ENCODE measurements at places on chromosomes 12 and 14. TPM values are rescaled to one million over a fixed set of nuclear protein-coding genes. Genes with fewer than 3 reads are reported as not detected.
A peak's percentile ranks its signal among the peaks of the same experiment; 100 is the strongest.

DNA sequence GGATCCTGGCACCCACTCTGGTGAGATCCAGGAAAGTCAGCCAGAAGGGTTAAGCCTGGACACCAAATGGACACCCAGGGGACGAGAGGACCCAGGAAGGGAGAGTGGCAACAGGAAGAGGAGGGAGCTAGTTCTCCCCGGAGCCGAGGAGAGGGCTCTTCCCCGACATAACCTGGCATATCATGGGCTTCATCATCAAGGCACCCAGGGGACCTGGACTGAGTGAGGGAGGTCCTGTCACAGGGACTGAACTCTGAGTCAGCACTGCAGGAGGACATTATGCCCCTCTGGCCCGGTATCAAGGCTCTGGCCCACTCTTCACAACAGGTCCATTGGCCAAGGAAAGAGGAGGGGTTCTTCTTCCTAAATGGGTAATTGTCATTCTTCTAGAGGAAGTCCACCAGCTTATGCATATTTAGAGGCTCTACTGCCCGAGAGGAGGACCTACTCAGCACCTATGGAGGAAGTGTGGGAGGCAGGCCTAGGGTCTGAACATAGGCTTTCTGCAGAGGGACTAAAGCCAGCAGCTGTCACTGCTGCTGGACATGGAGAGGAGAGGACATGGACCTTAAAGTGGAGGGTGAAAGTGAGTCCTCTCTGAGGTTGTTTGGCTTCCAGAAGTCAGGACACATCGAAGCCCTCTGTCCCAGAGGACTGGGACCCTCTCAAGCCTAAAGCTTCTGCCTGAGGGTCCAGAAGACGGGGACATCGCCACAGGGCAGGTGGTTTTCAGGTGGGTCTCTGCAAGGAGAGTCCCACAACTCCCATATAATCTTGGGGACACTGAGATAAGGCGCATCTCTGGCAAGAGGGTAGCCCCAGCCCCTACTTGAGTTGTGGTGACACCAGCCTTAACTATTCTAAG, 18.6 kb downstream of the ISCA2 start:
- peaks cover 7% of the 10 kb centered on the region for H3K27me3 ChIP-seq
- DNase-seq, result no peak
- no peaks in the 10 kb centered on the region for H3K36me3 ChIP-seq
- no peak overlapping the region for H3K4me3 ChIP-seq
- peaks cover 8% of the 10 kb centered on the region for H3K4me1 ChIP-seq

GRCh38 chr12:124699909-124700308, 132.5 kb upstream of the NCOR2 start:
- no peak for DNase-seq
- no peak overlapping the region for H3K27ac ChIP-seq
- H3K27me3 ChIP-seq, result peaks cover 4% of the 10 kb centered on the region
- no peaks in the 10 kb centered on the region for H3K36me3 ChIP-seq
- no peaks in the 10 kb centered on the region for H3K4me1 ChIP-seq

CLEC4C gene
- total RNA-seq, result not detected

GRCh38 chr14:52370406-52370935, 56.4 kb downstream of the PTGER2 start:
- DNase-seq, result no peak
- no peaks in the 10 kb centered on the region for H3K27me3 ChIP-seq
- no peak overlapping the region for H3K4me3 ChIP-seq
- no peak overlapping the region for H3K27ac ChIP-seq
- peaks cover 2% of the 10 kb centered on the region for H3K4me1 ChIP-seq
- no peaks in the 10 kb centered on the region for H3K36me3 ChIP-seq

DNA sequence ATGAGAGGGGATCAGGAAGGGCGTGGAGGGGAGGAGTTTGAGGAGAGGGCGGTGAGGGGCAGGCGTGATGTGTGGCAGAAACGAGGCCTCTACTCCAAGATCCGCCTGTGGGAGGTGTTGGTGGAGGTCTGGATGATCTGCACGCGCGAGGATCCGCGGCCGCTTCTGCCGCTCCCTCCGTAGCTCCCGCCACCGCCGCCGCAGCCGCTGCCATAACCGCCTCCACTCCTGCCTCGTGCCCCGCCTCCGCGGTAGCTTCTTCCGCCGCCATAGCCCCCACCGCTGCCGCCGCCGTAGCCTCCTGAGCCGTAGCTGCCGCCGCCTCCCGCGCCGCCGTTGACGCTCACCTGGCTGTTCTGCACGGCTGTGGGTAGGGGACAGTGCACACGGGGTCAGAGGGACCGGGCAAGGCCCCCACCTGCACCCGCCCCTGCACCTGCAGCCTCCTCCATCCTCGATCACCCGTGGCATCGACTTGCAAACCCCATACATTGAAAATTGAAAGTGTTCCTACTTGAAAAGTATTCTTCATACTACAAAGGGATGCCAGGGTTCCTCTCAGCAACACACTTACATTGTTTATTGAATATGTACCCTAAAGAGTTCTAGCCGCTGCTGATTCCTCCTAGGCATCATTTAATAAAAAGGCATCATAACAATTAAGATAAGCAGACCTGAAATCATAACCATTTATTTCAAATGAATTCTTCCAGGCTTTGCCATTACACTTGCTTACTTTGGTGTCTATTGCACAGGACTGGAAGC, 11.1 kb upstream of the KRT1 start:
- no peaks in the 10 kb centered on the region for H3K27me3 ChIP-seq
- no peaks in the 10 kb centered on the region for H3K36me3 ChIP-seq
- peak overlapping the region; percentile 53 for H3K4me3 ChIP-seq
- peaks cover 14% of the 10 kb centered on the region for H3K4me1 ChIP-seq

GRCh38 chr14:23153851-23154796, 29.3 kb downstream of the SLC7A8 start:
- peaks cover 13% of the 10 kb centered on the region for H3K4me1 ChIP-seq
- peaks cover 3% of the 10 kb centered on the region for H3K27me3 ChIP-seq
- no peak overlapping the region for H3K27ac ChIP-seq
- peak; percentile 16 for DNase-seq
- no peaks in the 10 kb centered on the region for H3K36me3 ChIP-seq

DNA sequence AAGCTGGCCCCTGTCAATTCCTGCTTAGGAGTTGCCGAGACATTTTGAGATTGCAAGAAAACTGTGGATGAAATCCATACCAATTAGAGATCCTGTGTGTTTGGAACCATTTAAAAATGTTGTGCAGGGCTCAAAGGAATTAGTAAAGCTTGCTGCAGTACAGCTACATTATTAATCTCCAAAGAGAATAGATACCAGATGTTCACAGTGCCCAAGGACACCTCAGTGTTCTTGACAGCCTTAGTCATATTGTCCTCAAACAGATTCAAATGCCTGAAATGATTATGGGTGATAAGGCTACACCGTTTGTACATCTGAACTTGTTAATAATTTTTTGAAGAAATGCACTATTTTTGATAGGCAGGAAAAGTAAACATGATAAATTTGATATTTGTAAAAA, 164.6 kb downstream of the MSRB3 start:
- H3K27ac ChIP-seq, result no peak overlapping the region
- peaks cover 4% of the 10 kb centered on the region for H3K27me3 ChIP-seq
- H3K36me3 ChIP-seq, result no peaks in the 10 kb centered on the region
- H3K4me1 ChIP-seq, result no peaks in the 10 kb centered on the region
- no peak for DNase-seq
- H3K4me3 ChIP-seq, result no peak overlapping the region

DNA sequence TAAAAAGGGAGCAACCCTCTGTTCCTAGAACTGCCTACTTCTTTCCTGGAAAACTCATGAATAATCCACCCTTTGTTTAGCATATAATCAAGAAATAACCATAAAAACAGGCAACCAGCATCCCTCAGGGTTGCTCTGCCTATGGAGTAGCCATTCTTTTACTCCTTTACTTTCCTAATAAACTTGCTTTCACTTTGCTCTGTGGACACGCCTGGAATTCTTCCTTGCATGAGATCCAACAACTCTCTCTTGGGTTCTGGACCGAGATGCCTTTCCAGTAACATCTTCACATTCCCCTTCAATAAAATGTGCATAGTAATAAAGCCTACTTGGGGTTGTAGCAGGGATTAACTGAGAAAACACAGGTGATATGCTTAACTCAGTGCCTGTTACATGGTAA, 286.4 kb upstream of the AMIGO2 start:
- H3K36me3 ChIP-seq, result peaks cover 13% of the 10 kb centered on the region
- no peak for DNase-seq
- no peak overlapping the region for H3K4me3 ChIP-seq
- H3K27me3 ChIP-seq, result no peaks in the 10 kb centered on the region
- H3K27ac ChIP-seq, result no peak overlapping the region
- peaks cover 30% of the 10 kb centered on the region for H3K4me1 ChIP-seq

DNA sequence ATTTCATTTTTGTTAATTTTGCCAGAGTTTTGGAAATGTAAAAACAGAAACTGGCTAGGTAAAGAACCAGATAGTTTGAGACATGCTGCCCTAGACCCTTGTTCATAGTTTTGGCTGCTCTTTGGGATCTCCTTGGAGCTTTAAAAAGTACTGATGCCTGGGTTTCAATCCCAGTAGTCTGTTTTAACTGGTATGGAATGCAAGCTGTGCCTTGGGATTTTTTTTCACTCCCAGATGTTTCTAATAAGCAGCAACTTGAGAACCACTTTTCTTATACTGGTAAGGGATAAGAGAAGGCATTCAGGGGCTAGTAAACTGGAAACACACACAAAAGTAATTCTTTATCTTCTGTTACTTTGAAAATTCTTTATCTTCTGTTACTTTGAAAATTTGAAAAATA, 18.8 kb downstream of the SLC35F4 start:
- H3K27ac ChIP-seq, result no peak overlapping the region
- DNase-seq, result no peak
- no peaks in the 10 kb centered on the region for H3K4me1 ChIP-seq
- no peak overlapping the region for H3K4me3 ChIP-seq
- H3K36me3 ChIP-seq, result no peaks in the 10 kb centered on the region
- H3K27me3 ChIP-seq, result no peaks in the 10 kb centered on the region

DNA sequence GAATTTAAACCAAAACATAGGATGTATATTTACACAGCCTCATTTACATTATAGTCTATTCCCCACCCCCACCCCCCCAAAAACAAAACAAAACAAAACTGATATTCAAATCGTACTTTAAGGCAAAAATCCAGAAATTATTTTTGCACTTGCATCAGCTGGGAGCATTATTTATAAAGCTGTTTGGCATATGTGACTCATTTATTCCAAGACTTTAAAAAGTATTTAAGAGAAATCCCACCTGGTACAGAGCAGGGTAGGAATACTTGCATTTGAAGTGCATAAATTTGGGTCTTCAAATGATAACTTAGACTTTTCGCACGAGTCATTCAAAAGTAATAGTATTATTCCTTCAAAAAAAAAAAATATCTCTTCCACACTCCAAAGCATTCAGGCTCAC, 1.1 kb downstream of the KLHL28 start:
- H3K4me1 ChIP-seq, result peaks cover 56% of the 10 kb centered on the region
- DNase-seq, result no peak
- peaks cover 24% of the 10 kb centered on the region for H3K36me3 ChIP-seq
- no peaks in the 10 kb centered on the region for H3K27me3 ChIP-seq
- H3K4me3 ChIP-seq, result no peak overlapping the region

CDKN1B gene
- 52.8 TPM for total RNA-seq

GRCh38 chr12:123991372-123991951, 18.4 kb downstream of the ZNF664 start:
- H3K4me3 ChIP-seq, result no peak overlapping the region
- peaks cover 21% of the 10 kb centered on the region for H3K4me1 ChIP-seq
- H3K36me3 ChIP-seq, result peaks cover 27% of the 10 kb centered on the region
- no peak overlapping the region for H3K27ac ChIP-seq

RAD51AP1 gene
- 49.7 TPM for total RNA-seq

- no peaks in the 10 kb centered on the region for H3K36me3 ChIP-seq
- DNase-seq, result peak; percentile 10
- no peaks in the 10 kb centered on the region for H3K27me3 ChIP-seq
- H3K4me1 ChIP-seq, result peaks cover 12% of the 10 kb centered on the region
- H3K4me3 ChIP-seq, result no peak overlapping the region
Measured at GRCh38 chr12:48286665-48287064, 64.1 kb downstream of the ZNF641 start.

Measured in activated CD4-positive, alpha-beta memory T cell treated with anti-CD3 and anti-CD28 coated beads for 36 hours (primary cell).